ENCODE measurements at places on chromosomes 12 and 14. TPM values are rescaled to one million over a fixed set of nuclear protein-coding genes. Genes with fewer than 3 reads are reported as not detected.

Gene RNF212B
- total RNA-seq = not detected

Gene RNASE3
- total RNA-seq = not detected

Gene TRPV4
- total RNA-seq = 0.25 TPM

Gene NGB
- not detected for total RNA-seq
